Fibroblast of skin of left quadriceps (primary cell): ENCODE measurements at places on chromosomes 6 and 20.
A peak's percentile ranks its signal among the peaks of the same experiment; 100 is the strongest.

DNA sequence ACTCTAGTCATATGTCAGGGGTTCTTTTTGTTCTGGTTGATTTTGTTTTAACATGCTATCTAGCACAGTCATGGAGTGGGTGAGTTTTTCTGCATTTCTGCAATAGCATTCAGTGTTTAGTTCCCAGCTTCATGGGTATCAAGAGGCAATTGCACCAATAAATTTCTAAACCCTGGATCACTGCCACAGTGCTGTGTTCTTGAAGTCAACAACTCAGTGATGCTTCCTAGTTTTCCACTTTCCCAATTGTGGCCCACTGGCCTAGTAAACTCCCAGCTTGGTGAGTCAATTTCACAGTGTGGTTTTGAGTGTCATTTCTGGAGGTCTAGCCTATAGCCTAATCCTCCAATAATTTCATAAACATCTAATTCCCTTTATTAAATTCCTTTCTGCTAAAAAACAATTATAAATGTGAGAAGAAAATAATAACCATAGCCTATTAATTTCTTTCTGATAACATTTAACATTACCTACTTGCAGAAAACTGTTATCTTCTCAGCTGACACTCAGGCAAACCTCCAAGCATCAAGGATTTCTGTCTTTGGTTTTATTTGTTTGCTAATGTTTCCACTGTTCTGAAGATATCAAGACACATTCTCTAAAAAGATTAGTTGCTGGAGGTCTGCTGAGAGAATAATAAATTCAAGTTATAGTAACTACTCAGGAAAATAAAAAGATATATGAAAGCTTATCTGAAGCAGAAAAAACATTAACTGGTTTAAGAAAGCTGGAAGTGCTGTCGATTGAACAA is 89.9 kb downstream of the PDE7B start:
- DNase-seq, result peak; percentile 42

- no peak for DNase-seq
These were observed 72.7 kb downstream of the TRAM2 start for GRCh38 chr6:52503851-52504781.

GRCh38 chr20:34579979-34580940 is 21.7 kb downstream of the MAP1LC3A start:
- no peak for DNase-seq

GRCh38 chr20:33791959-33792597 is 19.1 kb upstream of the CHMP4B start:
- DNase-seq, result no peak

DNA sequence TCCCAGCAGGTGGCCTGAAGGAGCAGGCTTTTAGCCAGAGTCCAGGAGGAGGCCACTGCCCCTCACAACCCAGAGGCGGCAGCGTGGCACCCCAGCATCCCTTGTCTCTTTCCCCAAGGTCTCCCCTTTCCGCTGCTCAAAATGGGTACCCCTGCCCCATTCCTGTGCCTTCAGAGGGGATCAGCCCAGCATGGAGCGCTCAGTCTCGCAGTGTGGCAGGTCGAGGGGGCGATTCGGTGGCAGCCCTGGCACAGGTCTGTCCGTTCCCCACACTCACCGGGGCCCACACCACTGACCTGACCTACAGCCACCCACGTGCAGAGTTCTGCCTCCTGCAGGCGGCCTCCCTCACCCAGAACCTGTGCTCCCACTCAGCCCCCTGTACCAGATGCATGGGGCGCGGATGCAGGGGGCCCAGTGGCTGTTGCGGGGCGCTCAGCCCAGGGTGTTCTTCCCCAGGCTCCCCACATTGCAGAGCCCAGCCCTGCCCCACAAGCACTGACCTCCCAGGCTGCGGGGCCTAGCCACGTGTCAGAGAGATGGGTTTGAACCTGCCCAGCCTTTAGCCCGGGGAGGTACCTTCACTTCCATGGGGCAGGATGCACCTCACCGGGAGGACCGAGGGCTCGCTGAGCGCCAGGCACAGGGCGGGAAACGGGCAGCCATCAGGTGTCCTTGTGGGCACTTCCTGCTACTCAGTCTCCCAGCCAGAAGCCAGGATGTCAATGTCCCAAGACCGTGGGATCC is 41.8 kb downstream of the DSTN start:
- DNase-seq, result no peak

DNA sequence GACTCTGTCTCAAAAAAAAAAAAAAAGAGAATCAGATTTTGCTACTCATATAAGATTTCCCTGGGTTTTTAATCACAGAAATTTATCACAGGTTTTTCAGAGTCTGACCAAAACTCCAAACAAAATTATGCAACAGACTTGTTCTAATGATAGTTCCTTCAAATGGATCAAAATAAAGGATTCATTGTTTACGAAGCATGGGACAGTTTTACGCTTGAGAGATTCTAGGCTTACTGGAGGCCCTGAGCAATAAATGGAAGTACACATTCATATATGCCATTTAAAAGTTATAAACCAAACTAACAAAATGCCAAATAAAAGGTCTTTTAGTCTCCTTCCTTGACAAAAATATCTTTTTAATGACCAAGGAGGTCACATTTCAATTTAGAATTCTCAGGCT is 245.1 kb upstream of the KCNQ5 start:
- no peak for DNase-seq

DNA sequence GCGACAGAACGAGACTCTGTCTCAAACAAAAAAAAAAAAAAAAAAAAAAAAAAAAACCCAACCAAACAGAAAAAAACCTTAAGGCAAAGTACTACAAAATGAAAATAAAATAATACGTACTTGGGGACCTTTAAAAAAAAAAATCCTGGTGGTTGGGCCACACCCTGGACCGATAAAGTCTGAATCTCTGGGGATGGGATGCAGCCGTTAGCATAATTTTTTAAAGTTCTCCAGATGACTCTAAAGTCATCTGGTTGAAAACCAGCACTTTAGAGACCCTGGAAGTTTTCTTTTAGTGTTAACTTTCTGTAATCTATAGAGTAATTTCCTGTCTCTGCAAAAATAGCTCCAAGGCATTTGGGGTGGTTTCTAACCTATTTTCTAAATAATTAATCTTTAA is 142.9 kb upstream of the SALL4 start:
- DNase-seq, result no peak

GRCh38 chr20:50267041-50267865 is 76.6 kb downstream of the CEBPB start:
- DNase-seq, result peak; percentile 42

DNA sequence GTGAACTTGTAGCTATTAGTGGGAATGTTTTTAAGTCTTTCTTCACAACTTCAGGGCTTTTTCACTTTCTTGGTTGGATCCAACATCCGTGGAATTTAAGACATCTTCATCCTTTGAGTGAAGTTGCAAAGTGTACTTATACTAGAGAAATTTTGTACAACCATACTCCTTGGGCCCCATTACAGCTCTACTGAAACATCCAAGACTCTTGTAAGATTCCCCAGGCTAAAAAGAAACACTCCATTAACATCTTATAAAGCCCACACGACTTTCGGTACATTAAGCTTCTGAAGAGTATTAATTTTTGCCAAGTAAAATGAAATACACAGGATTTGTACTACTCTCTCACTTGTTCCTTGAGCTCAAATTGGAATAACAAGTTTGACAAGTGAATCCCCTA is 5.4 kb downstream of the PCNA start:
- DNase-seq, result no peak

DNA sequence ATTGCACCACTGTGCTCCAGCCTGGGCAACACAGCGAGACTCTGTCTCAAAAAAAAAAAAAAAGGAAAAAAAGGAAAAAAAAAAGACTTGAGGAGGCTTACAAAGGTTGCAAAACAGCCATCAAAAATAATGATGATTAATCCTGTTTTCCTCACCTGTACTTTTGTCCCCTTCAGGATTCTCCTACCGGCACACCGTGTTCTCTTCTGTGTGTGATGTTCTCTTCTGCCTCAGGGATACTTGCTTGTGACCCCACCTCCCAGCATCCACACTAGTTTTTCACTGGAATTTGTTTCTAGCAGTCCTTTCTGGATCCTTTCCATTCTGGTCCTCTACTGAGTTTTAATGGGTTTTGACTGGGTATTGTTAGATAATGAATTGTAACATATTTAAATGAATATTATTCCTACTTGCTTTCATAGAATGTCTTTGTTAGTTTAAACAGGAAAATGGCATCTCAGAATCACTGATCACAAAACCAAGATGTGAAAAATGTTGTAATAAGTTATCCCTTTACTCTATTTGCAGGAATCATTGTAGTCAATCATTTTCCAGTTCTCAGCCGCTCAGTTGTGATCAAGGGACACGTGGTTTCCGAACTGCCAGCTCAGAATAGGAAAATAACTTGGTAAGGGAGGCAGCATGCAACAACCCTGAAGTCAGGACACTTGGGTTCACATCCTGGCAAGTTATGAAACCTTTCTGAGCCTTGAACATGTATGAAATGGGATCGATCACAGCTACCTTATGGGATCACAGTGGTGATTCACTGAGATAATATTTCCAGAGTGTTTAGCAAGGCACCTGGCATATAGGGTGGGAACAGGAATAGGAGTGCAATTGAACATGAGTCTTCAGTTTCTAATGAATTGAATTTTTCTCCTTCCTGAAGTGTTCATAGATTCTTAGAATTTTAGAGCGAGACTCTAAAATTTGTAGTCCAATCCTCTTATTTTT is 8.5 kb downstream of the C6orf89 start:
- DNase-seq, result no peak

DNA sequence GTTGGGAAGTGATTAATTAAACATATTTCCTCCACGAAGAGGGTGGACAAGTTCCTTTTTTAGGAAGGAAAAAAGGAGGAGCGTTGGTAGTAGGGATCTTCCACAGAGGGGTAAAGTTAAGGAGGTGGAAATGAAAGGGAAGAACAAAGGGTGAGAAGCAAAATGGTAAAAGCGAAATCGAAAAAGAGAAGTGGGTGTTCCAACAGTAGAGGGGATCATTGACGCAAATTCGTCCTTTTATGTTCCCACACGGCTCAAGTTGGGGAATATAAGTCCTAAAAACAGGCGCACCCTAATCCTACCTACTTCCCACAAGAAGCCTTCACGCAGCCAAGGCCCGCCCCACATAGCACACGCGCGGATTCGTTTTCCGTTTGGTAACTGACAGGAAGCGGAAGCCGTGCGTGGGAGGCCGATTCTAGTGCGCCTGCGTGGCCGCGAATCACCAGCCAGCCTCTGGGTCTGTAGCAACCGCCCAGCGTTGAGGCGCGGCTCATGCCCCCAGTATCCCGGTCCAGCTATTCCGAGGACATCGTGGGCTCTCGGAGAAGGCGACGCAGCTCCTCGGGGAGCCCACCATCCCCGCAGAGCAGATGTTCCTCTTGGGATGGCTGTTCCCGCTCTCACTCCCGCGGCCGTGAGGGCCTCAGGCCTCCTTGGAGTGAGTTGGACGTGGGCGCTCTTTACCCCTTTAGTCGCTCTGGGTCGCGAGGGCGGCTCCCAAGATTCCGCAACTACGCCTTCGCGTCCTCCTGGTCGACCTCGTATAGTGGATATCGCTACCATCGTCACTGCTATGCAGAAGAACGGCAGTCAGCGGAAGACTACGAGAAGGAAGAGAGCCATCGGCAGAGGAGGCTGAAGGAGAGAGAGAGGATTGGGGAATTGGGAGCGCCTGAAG is at the start of gene NKAPL:
Gene NKAPL (plus strand): TSS at position 421 of the 901 bp plus-strand sequence. CDS start 75 bp downstream, at position 496.
- peak; percentile 28 for DNase-seq

DNA sequence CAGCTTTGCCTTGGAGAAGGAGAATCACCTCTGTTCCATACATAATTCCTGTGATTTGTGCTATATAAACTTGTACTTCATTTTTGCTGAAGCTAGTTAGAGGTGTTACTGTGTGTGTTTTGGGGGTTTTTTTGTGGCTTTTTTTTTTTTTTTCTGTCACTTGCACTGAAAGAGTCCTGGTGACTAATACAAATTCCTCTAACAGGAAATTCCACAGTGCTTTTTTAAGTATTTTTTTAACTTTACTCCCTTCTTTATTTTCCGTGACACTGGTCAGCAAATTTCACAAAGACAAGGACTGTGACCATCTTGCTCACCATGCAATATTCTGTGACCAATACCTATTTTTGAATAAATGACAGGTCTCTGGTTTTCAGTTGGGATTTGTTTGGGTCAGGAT is 110.5 kb downstream of the ISM1 start:
- no peak for DNase-seq

- no peak for DNase-seq
These were observed 41.0 kb upstream of the KLHL31 start for GRCh38 chr6:53706525-53706924.

GRCh38 chr20:2311329-2311728 is 15.5 kb downstream of the TGM3 start:
- no peak for DNase-seq

DNA sequence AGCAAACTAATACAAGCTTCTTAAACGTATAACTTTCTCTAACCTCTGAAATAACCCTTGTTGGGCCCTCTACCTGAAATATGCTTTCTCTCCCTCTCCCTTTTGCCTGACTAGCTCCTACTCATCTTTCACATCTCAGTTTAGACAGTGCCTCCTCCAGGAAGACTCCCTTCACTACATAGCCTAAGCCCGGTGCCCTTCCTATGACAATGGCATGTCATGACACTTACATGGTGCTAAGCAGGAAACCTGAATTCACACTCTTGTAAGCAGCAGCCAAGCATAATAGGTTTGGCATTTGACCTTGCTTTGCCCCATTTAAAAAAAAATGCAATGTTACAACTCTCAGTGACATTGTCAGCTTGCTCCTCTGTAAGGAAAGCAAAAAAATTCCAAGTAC is 33.1 kb upstream of the FBXL4 start:
- DNase-seq, result no peak

DNA sequence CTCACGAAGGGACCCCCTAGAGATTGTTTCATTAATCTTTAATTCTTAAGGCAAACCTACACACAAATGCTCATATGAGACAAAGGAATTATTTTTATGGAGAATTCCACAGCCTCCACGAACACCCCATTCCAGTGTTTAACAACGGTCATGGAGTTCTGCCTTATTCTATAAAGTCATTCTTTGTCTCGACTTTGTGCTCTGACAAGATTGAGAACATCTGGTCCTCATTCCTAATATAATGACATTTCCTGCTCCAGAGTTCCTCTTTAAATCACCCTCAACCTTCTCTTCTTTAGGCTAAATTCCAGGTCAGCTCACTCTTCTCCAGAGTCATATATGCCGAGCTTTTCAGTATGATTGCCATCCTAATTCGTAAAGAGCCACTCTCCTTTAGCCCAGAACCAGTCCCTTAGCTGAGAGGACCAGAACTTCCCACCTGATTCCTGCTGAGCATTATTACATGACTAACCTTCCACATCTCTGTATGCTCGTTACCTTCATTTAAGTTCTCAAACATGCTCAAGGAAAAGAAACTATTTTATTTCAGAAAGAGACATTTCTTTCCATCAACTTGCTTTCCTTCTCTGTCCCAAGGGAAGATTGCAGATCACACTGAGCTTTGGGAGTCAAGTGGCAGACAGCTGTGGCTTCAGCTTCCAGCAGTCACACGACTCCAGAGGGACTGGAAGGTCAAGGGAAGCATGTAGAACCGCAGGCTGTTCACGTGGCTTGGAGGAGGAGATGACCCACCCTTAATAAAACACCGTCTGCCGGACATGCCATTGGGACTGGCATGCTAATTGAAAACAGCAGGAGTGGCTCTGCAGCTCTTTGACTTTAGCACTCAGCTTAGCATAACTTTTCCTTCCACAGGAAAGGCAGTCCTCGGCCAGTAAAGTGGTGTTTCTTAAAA is 467.1 kb upstream of the HSF2 start:
- DNase-seq, result peak; percentile 88

GRCh38 chr6:134609716-134610261 is 291.9 kb upstream of the SGK1 start:
- peak; percentile 76 for DNase-seq
